ENCODE measurements at places on chromosomes 1 and 21.

- DNase-seq: no peak
Observed at GRCh38 chr1:20437640-20438039, 48.4 kb downstream of the CAMK2N1 start.

GRCh38 chr1:87278825-87279535 lies 49.7 kb upstream of the LMO4 start:
- no peak for DNase-seq

- no peak for DNase-seq
Observed at GRCh38 chr1:169925505-169926482, 32.1 kb upstream of the SCYL3 start.

DNA sequence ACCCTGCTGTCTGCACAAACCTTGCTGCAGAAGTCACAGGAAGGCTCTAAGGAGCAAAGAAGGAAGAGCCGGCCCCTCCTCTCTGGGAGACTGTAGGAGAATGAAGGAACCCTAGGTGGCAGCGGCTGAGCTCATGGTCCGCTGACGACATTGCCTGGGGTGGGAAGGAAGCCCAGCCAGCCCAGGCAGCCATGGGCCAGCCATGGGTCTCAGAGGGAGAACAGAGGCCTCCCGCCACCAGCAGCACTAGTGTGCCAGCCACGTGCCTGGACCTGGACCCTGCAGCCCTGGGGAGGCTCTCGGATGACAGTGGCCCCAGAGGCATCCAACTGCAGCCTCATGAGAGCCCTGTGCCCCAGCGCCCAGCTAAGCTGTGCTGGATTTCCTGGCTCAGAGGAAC lies 49.2 kb upstream of the POFUT2 start:
- no peak for DNase-seq

DNA sequence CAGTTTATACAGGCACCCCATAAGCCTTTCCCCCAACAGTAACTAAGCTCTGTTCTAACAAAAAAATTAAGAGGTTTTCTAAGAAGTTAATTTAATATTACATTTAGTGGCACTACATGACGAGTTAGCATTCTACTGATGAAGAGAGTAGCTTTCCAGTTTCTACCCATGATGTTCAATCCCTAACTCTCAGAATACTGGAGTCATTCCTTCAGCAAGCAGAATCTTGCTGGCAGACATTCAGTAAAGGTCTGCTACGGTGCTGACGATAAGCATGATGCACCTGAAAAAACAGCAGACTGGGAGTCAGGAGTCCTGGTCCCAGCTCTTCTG lies 24.5 kb downstream of the SRSF4 start:
- DNase-seq: no peak

DNA sequence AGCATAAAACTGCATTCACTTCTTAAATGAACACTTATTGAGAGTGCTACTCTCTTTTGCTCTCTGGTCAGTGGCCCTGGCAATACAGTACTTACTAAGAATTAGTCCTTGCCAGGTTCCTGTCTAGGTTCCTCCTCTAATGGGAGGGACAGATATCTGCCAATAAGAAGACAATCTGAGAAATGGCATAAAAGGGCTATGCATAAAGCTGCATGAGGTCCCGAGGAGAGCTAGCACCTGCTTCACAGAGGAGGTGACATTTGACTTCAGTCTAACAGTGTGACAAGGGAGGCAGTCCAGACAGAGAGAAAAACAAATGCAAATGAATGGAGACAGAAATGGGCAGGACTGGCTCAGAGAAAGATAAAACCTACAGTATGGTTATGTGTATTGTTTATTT lies 357.1 kb upstream of the SGIP1 start:
- no peak for DNase-seq

GRCh38 chr1:88780485-88780884 lies 96.4 kb downstream of the PKN2 start:
- peak; percentile 62 for DNase-seq

DNA sequence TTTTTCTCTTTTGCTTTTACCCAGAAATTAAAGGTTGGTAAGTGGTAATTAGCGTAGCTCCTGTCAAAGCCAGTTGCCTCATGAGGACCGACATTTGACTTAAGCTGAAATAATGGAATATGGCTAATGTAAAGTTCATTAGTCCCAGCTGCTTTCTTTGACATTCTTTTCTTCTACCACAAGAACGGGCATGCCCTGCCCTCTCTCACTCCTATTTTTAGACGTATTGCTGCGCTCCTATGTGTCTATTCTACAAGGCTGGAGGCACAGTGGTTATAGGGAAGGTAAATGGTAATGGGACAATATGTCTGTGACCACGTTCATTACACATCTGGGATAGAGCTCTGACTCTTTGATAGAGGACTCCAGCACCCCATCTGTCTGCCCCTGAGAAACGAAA lies 6.8 kb downstream of the CORT start:
- DNase-seq: no peak

GRCh38 chr1:96374076-96374762 lies 347.4 kb upstream of the PTBP2 start:
- no peak for DNase-seq

GRCh38 chr21:33854604-33855003 lies 61.0 kb downstream of the ATP5PO start:
- no peak for DNase-seq

DNA sequence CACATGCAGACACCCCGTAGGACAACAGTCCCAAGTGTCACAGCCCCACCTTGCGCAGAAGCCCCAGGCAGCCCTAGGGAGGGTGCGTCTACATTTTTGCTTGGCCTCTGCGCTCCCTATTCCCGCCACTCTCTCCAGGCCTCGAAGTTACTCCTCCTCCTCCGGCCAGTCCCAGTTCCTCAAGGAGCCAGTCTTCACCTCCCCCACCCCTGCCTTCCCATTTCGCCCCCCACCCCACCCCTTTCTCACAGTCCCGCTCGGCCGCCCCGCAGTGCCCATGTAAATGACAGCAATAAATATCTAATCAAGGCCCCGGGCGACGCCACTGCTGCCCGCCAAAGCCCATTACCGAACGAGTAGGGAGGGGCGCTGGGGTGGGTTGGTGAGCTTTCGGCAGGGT lies 3.2 kb downstream of the DMBX1 start:
- no peak for DNase-seq

DNA sequence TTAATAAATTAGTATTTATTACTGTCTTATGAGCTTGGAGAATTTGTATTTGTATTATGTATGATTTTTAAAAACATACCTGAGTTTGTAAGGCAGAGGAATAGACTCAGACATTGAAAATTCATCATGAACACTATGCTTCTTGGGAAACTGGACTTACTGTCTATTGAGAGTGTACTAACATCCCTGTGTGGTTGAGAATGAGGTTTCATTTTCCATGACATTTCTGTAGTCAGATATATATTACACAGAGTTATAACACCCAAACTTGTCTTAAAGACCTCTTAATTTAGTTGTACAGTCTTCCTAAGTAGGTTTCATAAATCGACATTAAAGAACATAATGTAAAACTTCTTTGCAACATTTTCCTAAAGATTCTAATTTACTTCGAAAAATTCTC lies 30.0 kb downstream of the PPP2R5A start:
- DNase-seq: no peak

- no peak for DNase-seq
Observed at GRCh38 chr1:34406377-34406776, 229.7 kb downstream of the C1orf94 start.

- no peak for DNase-seq
Observed at GRCh38 chr1:176949033-176949662, 215.4 kb downstream of the ASTN1 start.

DNA sequence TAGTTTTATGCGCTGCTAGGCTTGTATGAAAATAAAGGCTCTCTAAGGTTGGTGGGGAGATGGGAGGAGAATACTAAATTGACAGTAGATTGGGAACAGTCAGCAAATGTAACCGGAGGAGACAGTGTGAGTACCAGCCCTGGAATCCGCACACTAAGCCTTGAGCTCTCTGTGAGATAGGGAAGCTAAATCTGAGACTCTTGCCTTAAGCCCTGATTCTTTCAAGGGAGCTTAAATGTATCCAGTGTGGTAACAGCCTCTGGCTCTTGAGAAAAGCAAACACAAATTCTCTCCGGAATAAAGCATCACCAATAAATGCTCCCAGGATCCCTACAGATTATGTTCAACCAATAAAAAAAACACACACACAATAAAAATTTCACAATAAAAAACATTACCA lies 33.0 kb upstream of the PDPN start:
- no peak for DNase-seq

DNA sequence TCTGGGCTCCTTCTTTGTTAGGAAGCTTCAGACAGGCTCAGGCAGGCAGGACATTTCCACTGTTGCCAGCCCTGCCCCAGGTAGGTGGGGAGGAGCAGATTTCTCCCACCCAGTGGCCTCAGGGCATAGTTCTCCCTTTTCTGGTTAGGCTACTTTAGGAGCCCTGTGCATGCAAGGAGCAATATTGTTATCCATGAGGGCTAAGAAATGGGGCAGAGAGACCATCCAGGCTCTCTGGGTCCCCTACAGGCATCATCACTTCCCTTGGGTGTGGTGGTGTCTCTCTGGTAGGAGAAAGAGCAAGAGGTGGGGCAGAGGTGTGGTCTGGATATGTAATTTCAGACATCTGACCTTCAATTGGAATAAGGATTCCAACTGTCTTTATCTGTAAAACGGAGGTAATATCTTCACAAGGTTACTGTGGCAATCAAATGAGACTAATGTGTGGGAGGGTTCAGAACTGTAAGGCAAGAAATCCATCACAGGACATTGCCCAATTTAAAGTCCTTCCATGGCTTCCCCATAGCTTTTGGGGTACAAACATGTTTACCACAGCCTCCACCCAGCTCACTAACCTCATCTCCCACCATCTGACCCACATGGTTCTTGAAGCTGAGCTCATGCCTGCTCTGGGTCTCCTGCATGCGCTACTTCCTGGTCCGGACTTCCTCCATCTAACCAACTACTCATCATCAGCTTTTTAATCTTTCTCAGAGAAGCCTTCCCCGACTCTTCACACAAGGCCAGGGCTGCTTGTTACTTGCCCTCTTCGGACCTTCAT lies 26.1 kb downstream of the PCAT6 start:
- DNase-seq: no peak
